ENCODE measurements at places on chromosomes 6 and 20.
A peak's percentile ranks its signal among the peaks of the same experiment; 100 is the strongest.

- peak; percentile 61 for DNase-seq
Measured at GRCh38 chr6:119442776-119443184, 93.2 kb upstream of the MAN1A1 start.

DNA sequence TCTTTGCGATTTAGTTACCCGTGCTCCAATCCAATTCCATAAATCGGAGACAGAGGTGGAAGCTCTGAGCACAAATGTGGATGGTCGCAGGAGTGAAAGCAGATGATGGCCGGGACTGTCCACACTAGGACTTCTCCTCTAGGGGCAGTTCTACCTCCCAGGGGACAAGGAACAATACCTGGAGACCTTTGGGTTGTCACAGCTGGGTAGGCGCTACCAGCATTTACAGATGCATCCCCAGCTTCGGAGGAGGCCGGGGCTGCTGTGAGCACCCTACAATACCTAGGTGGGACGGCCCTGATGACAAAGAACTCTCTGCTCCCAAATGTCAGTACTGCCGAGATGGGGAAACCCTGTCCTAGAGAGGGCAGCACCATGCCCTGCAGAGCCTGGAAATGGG is 195.9 kb upstream of the CDH4 start:
- DNase-seq: no peak

- no peak for DNase-seq
Measured at GRCh38 chr6:149455031-149455732, 29.6 kb downstream of the ZC3H12D start.

GRCh38 chr6:50850223-50851048 is 31.8 kb downstream of the TFAP2B start:
- DNase-seq: peak; percentile 17

DNA sequence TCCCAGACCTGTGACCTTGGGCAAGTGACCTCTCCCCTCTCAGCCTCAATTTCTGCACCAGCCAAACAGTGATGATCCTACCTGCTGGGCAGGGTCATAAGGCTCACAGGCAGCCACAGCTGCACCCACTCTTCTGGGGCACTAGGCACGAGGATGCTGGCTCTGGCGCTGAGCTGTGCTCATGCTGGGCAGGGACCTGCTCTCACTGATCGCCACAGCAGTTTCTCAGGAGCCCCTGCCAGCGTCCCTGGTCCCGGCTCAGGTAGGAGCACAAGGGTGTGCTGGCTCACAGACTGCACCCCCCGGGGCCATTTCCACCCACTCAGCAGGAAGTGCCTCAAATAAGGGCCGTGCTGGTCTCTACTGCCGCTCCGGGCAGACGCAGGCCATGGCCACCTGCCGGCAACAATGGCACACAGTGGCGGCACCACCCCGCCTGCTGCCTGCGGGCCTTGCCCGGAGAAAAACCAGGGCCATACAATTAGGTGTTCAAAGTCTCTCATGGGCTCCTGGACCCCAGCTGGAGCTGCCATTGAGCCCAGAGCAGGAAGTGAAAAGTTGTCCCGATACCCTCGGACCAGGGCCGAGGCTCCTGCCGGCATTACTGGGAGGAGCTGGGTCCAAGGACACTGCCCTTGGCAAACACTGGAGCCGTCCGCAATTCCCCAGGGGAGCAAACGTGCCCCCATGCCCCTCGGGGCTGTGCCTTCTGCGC is 4.6 kb upstream of the CABLES2 start:
- DNase-seq: no peak

GRCh38 chr20:3545401-3545925 is 74.6 kb downstream of the ATRN start:
- DNase-seq: no peak

DNA sequence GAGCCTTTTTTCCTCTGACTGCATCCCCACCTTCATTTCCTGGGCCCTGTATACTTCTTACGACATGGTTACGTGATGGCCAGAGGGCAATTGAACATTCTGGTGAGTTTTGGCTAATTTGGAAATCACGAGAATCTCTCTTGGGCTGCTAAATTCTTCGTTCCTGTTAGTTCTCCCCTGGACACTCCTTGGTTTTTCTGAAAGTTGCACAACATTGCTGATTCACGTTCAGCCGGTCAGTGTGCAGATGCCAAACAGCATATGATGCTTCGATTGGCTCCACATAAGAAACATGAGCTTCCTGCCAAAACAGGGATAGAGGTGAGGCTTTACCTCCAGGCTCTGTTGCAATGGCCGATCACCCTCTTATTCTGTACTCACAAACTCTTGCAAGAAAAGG is 119.4 kb upstream of the LY86 start:
- no peak for DNase-seq

DNA sequence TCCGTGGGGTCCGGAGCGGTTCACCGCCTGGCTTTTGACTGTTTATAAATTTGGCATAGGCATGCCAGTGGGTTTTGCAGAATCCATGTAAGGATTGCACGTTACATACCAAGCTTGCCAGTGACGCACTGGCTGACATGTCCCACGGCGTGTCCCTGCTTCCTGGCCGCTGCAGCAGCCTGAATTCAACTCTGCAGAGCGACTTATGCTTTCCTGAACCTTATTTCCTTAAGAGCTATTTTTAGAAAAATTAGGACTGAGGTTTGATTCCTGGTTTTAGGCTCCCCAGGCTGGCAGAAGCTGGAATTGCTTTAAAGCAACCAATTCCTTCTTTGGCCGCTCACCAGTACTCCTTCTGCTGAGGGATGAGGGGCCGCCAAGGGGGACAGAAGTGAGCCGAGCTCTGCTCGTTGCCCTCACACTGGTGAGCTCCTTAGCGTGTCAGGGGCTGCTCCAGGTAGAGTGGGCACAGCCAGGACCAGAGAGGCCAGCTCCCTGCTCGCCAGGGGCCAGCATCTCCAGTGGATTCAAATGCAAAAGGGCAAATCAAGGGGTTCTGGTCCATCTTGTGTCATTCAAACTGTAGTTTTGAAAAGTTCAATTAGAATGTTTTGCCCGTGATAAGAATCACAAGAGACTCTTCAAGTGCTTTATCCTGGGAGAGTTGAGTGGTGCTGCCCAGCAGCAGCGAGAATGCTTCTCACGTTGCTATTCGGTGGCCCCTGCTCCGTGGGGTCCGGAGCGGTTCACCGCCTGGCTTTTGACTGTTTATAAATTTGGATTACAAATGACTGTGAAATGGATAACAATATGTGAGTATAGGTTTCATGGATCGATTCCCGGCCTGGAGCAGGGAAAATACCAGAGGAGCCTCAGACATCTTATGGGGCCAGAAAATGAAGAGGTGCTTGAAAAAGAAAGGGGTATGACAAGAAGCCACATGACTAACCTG is 17.5 kb upstream of the IRF4 start:
- peak; percentile 17 for DNase-seq

- DNase-seq: no peak
Measured at GRCh38 chr6:166470029-166470862, 87.5 kb upstream of the MPC1 start.

GRCh38 chr6:134733801-134734200 is 216.1 kb downstream of the ALDH8A1 start:
- DNase-seq: no peak

GRCh38 chr6:38671885-38672467 is 31.0 kb downstream of the GLO1 start:
- peak; percentile 80 for DNase-seq

DNA sequence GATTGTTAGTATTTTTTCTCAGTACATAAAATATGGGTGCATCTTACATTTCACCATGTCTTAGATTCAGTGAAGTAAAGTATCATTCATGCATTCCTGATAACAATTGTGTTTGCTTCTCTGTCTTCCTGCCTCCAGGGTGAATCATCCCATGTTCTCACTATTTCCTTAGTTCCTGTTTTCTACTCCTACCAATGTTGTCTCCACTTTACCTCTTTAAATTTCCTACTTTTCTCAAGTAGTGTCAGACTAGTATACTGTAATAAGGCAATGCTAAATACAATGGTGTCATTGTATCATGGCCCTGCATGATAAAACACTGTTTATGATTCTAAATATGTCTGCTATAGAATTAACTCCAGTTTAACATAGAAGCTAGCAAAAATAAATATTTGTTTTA is 37.4 kb upstream of the GABRR1 start:
- DNase-seq: peak; percentile 53

GRCh38 chr6:144479991-144480390 is 194.9 kb downstream of the UTRN start:
- no peak for DNase-seq

DNA sequence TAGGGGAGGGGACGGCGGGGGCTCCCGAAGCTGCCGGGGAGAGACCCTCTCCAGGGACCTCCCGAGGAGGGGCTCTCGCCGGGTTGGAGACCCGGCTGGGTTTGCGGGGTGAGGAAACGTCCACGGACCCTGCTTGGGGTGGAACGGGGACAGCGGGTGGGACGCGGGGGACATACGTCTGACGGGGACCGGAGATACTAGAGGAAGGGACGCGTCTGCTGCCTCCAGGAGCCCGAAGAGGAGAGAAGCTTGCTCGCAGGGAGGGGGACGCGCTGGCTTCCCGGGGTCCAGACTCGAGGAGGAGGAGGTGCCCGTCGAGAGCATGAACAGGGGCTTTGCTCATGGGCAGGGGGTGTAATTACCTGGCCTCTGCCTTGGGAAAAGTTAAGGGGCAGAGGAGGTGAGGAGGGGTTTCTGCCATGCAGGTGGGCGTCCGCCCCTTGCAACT is 593 bp downstream of the DNMT3B start:
- peak; percentile 23 for DNase-seq

DNA sequence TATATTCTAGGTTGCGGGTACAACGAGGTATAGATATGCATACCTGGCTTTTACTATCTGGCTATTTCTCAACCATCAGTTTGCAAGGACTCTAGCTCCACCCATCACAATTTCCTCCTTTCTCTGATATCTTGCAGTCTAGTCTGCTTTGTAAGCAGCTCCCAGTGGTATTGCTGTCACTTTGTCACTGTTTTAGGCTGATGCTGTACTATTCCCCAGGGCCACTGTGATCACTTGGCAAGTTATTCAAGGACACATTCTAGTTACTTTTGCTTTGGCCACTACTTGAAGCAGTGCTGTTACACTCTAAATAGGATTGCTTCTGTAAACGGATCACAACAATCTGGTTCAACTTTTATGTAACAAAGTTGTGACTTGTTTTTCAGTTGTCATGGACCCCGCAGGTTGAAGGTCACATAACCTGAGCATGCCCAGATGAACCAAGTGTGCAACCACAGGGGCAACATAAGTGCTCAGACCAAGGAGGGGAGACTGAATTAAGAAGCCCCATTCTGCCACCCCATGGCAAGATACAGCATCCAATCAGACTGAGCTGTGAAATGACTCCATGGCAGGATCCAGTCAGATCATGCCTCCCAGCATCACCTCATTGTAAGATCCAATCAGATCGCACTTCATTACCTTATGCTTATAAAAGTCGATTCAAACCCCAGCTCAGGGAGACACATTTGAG is 588.4 kb upstream of the CITED2 start:
- DNase-seq: no peak

- no peak for DNase-seq
Measured at GRCh38 chr6:128053109-128053508, 152.3 kb upstream of the THEMIS start.

- no peak for DNase-seq
Measured at GRCh38 chr6:24480705-24481104, 8.7 kb downstream of the GPLD1 start.

- DNase-seq: no peak
Measured at GRCh38 chr20:34403063-34403827, 40.2 kb downstream of the ITCH start.

DNA sequence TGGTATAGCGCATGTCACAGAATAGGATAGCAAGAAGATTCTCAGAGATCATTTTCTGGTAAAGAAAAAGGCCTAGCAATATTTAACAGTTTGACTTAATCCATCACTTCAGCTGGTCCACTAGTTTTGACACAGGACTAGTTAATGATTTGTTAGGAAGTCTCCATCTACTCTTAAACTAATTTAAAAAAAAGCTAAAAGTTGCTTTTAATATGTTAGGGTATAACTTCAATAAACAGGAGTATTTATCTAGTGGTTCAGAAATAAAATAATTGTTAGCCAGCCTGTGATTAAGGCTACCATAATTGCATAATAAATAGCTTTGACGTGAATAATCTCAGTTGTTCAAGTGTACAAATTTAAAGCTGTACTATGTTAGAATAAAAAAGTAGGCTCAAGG is 195.6 kb downstream of the FUT9 start:
- DNase-seq: no peak

- peak; percentile 32 for DNase-seq
Measured at GRCh38 chr20:53692465-53693067, 98.9 kb upstream of the ZNF217 start.

DNA sequence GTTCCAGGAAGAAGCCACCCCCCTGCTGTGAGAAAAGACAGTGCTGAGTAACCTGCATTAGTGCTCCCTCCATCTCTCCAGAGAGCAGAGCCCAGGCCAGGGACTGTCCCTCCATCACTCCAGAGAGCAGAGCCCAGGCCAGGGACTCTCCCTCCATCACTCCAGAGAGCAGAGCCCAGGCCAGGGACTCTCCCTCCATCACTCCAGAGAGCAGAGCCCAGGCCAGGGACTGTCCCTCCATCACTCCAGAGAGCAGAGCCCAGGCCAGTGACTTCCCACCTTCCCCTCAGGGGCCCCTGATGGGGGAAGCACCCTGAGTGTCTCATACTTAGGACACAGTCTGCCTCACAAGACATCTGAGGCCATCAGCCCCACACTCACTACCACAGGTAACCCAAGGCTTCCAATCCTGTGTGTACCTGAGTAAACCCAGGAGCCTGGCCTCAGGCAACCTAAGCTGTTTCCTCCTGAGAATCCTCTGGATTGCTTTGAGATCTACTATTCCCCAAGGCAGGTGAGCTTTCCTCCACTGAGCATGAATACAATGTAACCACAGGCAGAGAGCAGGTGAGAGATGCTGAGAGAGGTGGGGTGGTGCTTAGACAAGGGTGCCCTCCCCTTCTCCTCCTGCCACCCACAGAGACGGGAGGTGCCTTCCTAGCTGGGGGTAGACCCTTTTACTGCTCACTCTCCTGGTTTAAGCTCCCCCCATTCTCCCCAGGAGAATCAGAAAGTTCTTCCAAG is 4.9 kb downstream of the TBXT start:
- no peak for DNase-seq

DNA sequence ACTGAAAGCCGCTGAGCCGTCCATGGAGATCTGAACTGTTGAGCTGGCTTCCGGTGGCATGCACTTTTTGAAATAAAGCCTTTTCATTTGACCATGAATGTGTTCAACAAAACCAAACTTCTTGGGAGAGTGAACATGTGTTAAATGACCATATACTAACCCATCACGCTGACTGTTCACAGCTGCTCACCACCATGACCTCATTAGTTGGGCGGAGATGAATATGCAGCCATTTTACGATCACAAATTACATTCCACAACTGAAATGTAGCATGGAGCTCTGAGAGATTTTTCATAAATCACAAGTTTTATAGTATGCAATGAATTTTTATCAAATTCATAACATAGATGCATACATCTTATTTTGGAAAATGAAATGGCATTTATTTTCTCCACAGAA is 4.2 kb downstream of the RAMACL start:
- DNase-seq: no peak

- peak; percentile 72 for DNase-seq
Measured at GRCh38 chr6:24720131-24720603, 1.2 kb upstream of the C6orf62 start.
